ENCODE measurements at places on chromosomes 12 and 14.

DNA sequence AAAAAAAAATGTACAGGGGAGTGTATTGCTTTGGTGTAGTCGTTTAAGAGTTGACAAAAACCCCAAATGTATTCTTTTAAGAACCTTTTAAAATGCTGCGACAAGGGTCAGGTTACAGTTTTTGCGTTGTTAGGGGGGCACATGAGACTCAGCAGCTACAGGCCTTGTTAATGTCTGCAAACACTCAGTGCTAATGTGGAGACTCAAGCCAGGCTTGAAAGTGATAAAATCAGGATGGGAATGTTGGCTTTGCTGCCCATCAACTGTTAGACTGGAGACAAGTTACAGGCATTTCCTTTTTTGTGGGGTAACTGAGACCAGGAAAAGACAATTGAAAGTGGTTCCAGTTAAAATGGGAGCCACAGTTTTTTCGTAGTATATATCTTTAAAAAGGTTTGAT lies 84.8 kb downstream of the PRKCH start:
- no peak for DNase-seq

GRCh38 chr12:32398816-32399369 lies 465 bp upstream of the FGD4 start:
- DNase-seq, result no peak

GRCh38 chr12:62438098-62438692 lies 28.4 kb upstream of the MON2 start:
- DNase-seq, result no peak

DNA sequence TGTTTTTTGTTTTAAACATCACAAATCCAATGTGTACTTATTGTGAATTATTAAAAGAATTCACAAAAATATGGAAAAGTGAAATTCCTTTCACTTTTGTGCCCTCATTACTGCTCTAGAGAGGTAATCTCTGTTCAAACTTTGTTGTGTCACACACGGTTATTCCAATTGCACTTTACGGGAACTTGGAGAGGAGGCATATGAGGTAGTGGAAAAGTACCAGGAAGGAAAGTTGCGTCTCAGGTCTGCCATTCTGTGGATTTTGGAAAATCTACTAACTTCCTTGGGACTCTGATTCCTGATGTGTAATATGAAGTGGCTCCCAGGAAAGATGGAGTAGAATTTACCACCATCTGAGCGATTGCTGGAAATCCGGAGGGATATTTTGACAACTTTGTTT lies 90.9 kb upstream of the DCN start:
- DNase-seq, result no peak

DNA sequence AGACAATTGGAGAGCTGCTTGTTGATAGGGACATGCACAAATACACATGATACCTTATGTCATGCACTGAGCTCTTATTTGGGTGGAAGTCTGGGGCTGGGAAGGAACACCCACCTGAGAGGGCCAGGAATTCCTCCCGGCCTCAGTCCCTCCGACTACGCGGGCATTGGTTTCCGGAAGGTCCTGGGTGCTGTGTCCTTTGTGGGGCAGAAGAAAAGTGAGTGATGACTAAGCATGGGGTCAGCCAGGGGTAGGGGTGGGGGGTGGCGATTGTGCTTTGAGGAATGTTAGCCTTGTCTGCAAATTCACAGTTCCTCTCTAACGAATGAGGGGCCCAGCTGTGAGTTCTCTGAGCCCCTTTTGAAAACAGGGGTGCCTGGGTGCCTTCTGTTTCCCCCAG lies 798 bp downstream of the CELA1 start:
- no peak for DNase-seq

DNA sequence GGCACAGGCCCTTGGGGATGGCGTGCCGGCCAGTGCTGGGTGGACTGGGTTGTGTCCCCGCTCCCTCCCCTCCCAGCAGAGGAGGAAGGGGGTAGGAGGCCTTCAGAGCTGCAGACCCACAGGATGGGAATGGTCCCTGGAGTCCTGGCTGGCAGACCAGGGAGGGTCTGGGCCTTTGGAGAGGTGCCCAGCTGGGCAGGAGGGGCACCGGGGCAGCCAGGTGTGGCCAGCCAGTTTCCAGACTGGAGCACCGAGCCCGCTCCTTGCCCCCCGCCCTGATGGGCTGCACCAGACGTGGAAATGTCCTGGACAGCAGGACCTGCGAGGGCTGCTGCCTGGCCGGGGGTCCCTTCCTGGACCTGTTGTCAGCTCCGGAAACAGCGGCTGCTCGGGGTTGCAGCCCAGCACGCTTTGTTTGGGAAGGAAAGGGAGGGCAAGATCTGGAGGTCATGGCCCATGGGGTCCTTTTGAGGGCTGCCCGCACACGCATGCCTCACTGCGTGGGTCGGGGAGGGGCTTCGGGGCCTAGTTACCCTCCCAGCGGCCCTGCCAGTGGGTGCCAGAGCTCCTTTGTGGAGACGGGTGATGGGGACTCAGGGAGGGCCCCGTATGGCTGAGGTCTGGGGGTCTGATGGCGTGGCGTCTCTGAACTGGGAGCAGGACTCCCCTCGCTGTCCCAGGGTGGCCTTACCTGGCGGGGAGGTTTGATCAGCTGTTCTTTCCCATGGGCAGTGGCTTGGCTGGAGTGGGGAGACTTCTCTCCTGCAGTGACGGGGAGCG lies 9.1 kb downstream of the KIF26A start:
- peak; percentile 34 for DNase-seq

- DNase-seq, result no peak
These were observed 120.9 kb downstream of the SINHCAF start for GRCh38 chr12:31205054-31205453.

- no peak for DNase-seq
These were observed 49.7 kb downstream of the JAG2 start for GRCh38 chr14:105118646-105119407.

DNA sequence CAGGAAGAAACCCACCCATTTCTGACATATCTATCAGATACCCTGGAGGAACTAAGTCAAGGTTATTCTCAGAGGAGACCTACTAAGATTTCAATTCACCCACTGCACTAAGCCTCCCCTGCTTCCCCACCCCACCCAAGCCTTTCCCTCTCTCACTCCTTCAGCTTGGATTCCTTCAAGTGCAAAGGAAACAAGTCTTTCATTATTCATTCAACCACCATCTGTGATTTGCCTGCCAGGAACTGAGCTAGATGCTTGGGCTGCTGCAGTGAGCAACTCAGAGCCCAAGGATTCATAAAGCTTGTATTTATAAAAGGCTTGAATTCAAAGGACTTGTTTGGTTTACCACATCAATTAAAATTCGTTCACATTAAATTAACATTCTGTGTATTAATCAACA lies 161.3 kb downstream of the GXYLT1 start:
- no peak for DNase-seq

- no peak for DNase-seq
These were observed 328.4 kb downstream of the BMP4 start for GRCh38 chr14:53628261-53628660.

DNA sequence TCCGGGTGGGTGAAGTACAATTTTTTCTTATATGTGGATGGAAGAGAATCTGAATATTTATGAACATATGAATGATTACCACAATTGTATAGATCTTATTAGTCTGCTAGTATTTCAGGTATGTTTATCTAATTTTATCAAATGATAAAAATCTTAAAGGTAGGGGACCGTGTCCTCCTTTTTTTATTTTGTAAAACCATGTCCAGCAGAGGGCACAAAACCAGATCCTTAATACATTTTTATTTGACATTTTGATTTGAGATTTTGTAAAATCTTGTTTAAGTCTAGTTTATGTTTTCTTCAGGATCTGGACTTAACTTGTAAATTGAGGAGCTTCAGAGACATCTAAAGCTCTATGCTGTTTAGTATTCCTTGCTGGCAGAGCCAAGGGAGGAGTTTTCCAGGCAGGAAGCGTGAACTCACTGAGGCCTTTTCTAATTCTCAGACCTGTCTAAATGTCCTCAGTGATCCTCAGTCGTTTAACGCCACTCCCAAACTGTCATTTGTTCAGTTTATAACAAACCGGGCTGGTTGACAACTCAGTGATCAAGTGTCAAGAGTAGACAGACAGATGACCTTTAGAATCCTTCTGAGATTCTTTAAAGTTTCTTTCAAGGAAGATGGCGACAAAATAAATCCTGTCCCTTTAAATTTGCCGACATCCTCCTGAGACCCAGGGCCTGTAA lies 263.9 kb downstream of the KTN1 start:
- no peak for DNase-seq

GRCh38 chr14:74504412-74504811 lies 10.8 kb downstream of the ISCA2 start:
- no peak for DNase-seq

DNA sequence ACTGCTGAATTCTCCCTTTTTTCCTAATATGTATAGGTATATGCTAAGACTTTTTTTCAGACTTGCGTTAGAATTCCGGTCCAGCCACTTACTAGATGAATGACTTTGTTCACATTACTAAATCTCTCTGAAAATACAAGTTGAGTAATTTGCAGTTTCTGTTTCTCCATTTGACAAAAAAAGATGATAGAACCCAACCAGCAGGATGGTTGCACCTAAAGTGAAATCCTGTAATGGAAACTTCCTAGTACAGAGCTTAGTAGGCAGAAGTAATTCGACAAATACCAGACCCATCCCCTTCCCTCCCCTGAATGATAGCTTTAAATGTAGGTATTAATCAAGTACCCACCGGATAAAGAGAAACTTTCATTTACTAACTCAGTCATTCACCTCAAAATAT lies 113.6 kb upstream of the RAP1B start:
- no peak for DNase-seq

DNA sequence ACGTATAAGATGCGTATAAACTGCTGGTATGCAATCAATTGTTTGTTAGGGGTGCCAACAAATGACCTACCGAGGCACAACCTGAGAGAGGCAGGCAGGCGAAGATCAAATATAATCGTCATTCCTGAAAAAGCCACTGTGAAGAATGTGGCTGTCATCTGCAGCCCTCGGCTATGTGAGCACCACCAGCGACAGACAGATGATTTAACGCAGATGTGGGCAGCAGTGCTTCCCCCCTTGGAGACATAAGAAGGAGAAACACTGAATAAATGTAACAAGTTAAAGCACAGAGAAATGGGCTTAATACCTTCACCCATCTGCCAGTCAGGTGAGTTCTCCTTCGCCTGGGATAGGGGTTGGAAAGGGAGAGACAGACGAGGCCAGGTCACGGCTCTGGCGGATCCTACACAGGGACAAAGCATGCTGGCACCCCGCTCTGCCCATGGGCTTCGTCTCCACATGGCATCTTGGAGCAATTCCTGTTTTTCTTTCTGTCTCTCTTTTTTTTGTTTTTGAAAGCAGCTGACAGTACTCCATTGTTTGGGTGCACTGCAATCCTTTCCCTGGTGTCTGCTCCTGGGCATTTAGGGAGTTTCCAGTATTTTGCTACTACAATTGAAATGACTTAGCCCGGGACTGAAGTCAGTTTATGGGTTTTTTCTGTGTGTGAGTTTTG lies 28.1 kb downstream of the TNFAIP2 start:
- no peak for DNase-seq

Data from left hindlimb (tissue), 1 donor.